ENCODE measurements at places on chromosomes 7 and 10.
A peak's percentile ranks its signal among the peaks of the same experiment; 100 is the strongest.

- no peak for DNase-seq
These were observed 22.2 kb downstream of the CREB5 start for GRCh38 chr7:28434510-28434909.

GRCh38 chr10:100522945-100523344 lies 3.3 kb upstream of the SEC31B start:
- peak; percentile 13 for DNase-seq

DNA sequence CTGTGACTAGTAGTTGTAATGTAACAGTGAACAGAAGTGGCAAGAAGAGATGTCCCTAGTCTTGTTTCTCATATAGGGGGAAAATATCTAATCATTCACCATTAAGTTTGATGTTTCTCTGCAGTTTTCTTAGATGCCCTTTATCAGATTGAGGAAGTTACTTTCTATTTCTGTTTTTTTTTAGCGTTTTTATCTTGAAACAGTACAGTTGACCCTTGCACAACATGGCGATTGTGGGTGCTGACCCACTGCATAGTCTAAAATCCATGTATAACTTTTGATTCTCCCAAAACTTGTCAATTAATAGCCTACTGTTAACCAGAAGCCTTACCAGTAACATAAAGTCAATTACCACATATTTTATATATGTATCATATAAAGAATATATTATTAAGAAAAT lies 192.0 kb downstream of the ADK start:
- DNase-seq = no peak

GRCh38 chr7:21104124-21104500 lies 317.4 kb upstream of the SP8 start:
- no peak for DNase-seq

DNA sequence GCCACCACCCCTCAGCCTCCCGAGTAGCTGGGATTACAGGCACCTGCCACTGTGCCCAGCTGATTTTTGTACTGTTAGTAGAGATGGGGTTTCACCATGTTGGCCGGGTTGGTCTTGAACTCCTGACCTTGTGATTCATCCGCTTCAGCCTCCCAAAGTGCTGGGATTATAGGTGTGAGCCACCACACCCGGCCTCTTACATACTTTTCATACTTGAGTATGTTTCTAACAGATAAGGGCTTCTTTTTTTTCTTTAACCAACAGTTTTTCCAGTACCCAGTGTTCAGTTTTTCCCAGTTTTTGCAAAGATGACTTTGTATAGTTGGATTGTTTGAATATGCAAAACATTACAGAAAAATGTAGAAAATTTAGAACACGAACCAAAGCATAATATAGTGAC lies 7.7 kb downstream of the EIF4H start:
- DNase-seq = no peak

DNA sequence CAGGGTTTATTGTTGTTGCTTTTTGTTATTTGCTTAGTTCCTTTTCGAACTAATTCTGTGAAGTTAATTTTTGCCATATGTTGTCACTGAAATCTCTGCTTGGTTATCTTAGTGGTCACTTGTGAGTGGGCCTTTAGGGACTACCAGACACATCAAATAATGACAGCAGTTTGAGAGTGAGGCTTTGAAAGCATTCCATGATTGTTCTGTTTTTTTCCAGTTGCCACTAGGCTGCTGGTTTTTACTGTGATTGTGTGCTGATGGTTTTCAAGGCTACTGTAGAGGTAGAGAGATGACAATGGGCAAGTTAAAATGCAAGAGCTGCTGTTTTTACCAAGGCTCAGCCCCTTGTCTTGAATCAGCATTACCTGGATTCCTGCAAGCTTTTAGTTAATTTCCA lies 20.0 kb downstream of the SEPTIN7 start:
- DNase-seq = peak; percentile 27

DNA sequence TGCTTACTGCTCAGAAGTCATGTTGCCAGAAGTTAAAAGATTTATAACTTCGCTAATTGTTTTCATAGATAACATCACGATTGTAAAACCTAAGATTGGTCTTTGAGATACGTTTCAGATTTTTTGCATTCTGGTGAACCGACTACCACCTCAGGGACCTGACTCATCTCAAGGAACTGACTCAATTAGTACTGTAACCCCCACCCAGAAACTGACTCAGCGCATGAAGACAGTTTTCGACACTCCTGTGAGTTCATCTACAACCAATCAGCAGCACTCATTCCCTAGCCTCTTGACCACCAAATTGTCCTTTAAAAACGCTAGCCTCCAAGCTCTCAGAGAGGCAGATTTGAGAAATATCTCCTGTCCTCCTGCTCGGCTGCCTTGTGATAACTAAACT lies 72.3 kb downstream of the ELMO1 start:
- DNase-seq = no peak

DNA sequence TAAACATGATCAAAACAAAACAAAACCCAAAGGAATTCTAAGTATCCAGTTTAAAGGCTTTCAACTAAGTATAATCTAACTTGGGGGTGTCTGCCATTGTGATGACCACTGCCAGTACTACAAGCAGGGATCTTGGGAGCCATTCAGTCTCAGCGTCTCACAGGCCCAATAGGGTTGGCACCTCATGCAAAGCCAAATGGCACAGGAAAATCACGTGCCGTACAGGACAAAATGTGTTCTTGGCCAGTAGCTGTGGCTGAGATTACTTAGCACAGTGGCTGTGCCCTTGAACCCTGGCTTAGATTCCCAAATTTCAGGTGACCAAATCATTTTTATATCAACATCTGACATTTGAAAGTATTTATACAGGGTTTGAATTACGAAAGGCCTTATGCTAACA lies 50.0 kb downstream of the DLD start:
- no peak for DNase-seq

DNA sequence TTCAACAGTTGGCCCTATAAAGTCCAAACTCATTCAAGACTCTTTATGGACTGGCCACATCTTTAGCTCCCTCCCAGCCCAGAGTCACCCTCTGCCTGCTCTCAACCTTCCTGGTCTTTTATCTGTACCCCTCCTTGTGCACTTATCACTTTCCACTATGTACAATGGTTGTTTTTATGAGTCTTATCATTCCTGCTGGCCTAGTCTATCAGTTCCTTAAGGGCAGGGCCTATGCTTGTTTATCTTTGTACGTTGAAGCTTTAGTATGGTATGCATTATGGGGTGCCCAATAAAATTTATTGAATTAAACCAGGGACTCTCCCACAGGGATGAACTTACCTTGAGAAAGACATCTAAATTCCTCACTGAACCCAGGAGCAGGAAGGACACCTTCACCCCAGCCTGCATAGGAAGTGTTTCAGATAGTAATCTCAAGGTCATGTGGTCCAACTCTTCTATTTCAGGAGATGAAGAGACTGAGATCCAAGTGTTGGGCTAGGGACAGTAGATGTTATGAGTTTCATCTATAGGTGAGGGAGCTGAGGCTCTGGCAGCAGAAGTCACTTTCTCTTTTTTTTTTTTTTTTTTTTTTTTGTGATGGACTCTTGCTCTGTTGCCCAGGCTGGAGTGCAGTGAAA lies 13.3 kb upstream of the PDCD4 start:
- DNase-seq = no peak

GRCh38 chr7:31023877-31024276 lies 28.2 kb upstream of the ADCYAP1R1 start:
- no peak for DNase-seq

DNA sequence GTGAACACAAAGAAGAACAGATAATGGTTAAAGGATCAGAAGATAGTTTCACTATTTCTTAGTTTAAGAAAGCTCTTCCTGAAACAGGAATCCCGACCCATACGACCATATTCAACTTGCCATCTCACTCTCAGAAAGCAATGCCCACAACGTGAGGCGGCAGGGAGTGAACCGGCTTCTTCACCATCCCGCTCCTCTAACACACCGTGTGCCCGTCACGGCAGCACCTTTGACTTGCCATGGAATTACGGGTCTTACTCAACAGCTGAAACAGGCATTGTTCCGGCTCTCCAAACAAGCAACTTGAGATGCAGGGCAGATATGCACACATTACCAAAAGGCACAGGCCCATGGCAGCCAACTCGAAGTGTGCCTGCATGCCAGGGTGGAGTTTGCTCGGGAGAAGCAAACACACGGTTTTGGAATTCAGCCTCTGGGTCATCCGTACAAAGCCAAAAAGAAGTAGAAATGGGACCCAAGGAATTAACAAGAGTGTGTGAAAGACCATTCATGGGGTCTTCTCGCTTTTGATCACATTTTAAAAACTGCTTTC lies 293.6 kb downstream of the DNAJB6 start:
- DNase-seq = no peak

GRCh38 chr7:80826520-80827238 lies 92.2 kb downstream of the SEMA3C start:
- DNase-seq = peak; percentile 72

All from EH (cell line).